GM19239 (cell line): ENCODE measurements at places on chromosomes 1 and 21.

DNA sequence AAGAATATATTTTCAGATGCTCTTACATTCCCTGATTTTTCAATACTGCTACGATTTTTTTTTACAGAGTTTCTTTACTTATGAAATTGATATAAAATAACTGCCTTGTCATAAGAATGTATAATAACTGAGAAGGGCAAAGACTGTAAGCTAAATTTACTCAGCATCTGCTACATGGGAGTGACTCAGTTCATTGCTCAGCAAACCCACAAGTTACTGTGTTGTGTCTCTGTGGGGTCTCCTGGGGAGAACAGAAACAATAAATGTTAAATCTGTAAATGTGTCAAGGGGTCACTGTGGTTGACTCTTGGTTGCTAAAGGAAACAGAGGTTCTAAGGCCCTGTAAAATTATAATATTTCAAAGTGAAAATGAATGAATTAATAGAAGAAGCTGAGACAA is 210.3 kb upstream of the CACYBP start:
- no peak for DNase-seq

- DNase-seq: no peak
Measured at GRCh38 chr1:177589166-177589565, 380.7 kb downstream of the SEC16B start.

GRCh38 chr1:3284691-3285090 is 169.8 kb upstream of the ARHGEF16 start:
- no peak for DNase-seq

DNA sequence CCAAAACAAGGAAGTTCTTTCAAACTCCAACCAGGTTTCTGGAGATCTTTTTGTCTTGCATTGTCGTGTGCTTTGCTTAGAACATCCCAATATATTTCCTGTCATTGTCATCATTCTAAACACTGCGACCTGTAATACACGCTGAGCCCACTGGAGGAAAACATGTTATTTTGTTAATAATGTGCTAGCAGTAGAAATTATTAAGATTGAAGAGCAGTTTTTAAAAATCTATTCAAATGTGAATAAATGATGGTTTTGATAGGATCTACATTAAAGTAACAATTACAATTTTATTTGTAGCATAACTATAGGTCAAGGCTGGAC is 268.5 kb downstream of the PTPRC start:
- DNase-seq: no peak

DNA sequence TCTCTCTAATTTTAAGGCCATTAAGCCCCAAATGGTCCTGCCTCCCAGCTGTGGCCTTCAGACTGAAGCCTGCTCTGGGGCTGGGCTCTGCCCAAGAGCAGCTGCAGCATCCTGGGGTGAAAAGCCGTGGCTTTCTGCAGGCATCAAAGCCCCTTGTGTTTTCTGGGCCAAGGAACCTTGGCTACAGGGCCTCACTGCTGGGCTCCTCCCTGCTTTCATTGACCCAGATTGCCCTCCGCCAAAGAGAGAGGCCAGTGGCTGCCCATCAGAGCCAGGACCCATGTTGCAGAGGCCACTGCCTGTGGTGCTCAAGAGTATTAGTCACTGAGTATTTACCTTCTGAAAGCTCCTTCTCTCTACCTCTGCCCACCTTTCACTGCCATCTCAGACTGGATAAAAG is 1.6 kb downstream of the ZNF648 start:
- no peak for DNase-seq

DNA sequence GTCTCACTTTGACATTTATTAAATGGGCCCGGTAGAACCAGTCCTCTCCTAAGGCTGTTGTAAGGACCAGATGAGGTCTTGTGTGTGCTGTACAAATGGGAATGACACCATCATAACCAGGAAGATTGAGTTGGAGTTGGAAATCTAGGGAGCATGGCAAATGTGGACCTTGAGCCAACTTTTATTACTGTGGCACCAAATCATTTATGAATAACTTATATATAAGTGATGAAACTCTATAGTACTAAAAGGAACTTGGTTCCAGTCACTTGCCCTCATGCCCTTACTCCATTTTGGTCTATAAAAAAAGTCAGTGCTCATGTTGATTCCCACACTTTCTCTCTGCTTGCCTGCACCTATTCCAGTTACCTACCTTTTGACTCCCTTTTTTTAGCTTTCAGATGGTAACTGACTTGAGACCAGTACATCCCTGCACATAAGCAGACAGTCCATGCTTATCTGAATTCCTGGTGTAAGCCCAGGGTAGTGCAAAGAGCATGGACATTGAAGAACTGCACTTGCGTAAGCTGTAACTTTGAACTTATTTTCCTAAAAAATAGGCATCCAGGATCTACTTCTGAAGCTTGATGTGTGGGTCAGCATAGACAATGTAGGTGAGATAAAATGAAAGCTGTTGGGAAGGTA is 210.6 kb downstream of the PBX1 start:
- no peak for DNase-seq

DNA sequence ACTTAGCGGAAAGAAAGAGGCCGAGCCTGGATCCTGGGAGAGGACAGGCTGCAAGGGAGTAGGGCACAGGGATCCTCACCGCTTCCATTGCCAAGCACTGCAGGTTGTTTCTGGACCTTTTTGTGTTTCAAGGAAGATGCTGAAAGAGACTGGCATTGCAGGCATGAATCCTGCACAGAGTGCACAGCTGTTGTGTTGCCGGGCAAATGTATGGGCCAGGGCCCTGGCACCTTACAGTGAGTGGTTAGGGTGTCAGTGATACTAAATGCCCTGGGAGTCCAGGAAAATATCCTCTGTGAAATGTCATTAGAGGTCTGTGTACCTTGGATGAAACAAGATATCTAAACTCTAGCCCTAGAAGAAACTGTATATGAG is 145.5 kb upstream of the FGGY start:
- DNase-seq: no peak
